ENCODE measurements at places on chromosomes 5 and 9. TPM values are rescaled to one million over a fixed set of nuclear protein-coding genes. Genes with fewer than 3 reads are reported as not detected.

DNA sequence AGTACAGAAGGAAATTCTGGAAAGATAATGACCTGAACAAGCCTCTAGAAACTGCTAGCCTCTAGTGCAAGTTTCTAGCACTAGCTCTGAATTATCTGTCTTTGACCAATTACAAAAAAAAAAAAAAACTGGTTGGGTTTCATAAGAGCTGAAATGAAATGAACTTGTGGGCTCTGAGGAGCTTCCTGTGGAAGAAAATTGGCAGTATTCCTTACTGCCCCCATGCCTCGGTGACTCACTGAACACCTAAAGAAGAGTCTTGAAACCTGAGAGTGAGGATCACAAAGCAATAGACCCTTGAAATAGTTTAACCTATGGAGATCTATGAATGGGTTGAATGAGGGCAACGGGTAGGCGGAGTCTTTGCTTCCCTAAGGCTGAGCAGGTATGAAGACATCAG lies 263.6 kb upstream of the RASA1 start:
- peak; percentile 81 for DNase-seq

GRCh38 chr5:170226129-170226615 lies 6.6 kb upstream of the C5orf58 start:
- no peak for DNase-seq

- DNase-seq, result peak; percentile 78
These were observed 130.2 kb upstream of the ADAMTSL1 start for GRCh38 chr9:18343784-18344183.

DNA sequence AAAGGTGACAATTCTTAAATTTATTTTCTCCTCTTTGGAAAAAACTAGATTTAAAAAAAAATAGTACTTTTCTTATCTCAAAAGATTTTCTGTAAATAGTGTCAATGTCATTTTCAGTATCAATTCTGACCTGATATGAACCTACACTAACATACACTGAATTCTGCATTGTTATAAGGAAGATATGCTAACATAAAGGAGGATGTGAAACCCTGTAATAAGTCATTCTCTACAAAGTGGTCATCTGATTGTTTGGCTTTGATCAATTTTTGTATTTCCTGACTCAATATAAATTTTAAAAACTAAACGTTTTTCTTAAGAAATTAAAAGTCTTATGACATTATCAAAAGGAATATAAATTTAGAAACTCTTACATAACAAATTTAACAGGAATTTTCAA lies 233.6 kb upstream of the EDIL3 start:
- no peak for DNase-seq

GRCh38 chr9:20990867-20991266 lies 40.6 kb downstream of the HACD4 start:
- DNase-seq, result no peak

- no peak for DNase-seq
These were observed 175.3 kb upstream of the TBC1D2 start for GRCh38 chr9:98430535-98431292.

- no peak for DNase-seq
These were observed 33.4 kb downstream of the C9orf85 start for GRCh38 chr9:71944754-71945375.

GRCh38 chr5:67310169-67310568 lies 113.6 kb upstream of the CD180 start:
- DNase-seq, result no peak

GRCh38 chr5:66323529-66323895 lies 179.4 kb downstream of the SREK1 start:
- no peak for DNase-seq

DNA sequence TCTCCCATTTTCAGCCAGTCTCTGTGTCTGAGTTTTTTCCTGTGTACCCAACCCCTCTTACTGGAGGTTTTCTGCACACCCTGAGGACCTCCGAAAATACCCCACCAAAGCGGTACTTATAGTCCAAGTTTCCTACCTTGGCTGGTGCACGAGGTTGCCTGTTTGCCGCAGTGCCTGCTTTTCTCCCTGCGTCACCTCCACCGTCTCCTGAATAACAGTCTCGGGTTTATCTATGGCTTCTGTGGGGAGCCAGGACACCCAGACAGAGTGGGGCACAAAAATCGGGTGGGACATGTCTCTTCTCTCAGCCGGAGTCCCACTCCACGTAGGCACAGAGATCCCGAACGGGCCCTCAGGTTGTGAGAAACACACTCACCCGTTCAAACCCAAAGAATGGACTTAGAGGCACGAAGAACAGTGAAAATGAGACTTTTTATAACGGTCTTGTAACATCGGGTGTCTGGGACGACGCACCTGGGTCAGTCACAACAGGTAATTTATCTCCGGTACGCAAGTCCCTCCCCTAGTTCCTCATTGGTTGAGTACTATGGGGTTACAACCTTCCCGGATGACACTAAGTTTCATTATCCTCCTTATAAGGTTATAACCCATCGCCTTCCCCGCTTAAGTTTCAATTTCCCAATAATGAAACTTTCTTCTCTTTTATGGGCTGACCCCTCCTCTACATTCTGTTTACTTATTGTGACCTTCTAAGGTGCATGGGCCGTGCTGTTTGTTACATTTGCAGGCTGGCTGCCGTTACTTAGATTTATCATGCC lies 970.2 kb upstream of the COX7C start:
- DNase-seq, result no peak

- no peak for DNase-seq
These were observed 15.5 kb downstream of the DAPK1 start for GRCh38 chr9:87513161-87513560.

- no peak for DNase-seq
These were observed 29.1 kb downstream of the SEC61B start for GRCh38 chr9:99251157-99251556.

- DNase-seq, result no peak
These were observed 6.2 kb upstream of the TMEM171 start for GRCh38 chr5:73114044-73114688.

DNA sequence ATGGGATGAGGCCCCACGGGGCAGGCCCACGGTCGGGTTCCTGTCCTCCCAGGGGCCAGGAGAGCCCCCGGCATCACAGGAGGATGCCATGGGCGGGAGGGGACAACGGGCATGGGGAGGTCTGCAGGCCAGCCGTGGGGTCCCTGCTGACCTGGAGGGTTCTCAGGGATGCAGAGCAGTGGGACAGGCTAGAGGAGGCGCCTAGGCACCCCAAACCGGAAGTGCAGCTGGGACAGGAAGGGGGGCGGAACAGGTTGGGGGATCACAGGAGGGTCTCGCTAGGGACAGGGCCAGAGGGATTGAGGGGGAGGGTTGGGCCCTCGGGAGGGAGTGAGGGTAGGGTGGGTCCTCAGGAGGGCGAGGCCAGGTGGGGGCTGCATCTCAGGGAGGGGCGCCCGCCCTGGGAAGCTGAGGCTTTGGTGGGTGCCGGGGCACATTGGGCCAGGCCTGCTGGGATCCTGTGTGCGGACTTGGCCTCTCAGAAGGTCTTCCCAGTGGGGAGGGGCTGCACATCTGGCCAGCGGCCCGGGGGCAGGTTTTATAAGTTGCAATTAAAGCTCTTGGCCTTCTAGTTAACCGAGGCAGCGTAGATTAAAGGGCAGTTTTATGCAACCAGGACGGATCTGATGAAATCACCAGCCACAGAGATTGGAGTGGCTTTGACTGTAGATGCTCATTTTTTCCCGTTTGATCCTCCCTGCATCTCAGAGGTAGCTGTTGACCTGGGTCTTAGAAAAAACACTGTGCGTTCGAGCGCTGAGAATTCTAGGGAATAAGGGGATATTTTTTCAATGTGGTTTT lies 20.1 kb downstream of the NKD2 start:
- no peak for DNase-seq

DNA sequence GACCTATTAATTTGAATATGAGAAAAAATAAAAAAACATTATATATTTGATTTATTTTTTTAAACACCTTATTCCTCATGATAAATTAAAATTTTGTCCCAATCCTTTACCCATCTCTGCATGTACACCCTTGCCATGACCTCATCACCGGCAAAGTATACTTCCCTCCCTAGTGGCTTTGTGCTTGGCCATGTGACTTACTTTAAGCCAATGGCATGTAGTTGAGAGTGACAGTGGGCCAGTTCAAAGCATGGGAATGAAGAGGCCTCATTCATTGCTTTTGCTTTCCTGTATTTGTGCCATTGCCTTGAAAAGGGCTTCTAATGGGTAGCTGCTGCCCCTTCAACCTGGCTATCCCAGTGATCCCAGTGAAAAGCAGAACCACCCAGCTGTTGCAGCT lies 31.2 kb downstream of the C9 start:
- no peak for DNase-seq

DNA sequence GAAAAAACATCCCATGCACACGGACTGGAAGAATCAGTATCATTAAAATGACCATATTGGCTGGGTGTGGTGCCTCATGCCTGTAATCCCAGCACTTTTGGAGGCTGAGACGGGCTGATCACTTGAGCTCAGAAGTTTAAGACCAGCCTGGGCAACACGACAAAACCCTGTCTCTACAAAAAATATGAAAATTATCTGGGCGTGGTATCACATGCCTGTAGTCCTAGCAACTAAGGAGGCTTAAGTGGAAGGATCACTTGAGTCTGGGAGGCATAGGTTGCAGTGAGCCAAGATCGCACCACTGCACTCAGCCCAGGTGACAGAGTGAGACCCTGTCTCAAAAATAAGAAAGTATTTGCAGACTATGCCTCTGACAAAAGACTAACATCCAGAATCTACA lies 68.4 kb downstream of the TTC39B start:
- DNase-seq, result no peak

DNA sequence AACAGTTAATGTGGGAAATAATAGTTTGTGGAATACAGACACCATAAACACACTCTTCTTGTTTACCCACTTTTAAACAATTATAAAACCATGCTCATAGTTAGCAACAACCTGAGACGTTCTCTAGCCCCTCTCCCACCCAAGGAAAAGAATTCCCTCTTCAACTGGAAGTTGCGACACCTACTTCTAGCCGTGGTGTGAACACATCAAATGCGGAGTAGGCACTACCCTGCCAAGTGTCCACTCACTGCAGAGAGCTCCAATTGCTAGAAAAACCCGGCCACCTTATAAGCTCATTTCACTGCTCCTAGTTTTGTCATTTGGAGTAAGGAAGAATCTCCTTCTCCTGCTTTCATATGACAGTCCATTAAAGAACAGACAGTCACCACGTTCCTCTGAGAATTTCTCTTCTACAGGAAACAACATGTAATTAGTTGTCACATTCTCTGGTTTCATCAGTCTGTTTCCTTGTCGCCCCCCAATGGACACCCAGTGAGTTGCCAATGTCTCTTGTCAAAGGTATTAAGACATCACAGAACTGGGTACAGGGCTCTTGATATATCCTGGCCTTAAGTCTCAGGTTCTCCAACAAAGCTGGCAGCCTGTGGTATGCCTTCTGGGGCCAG lies 47.3 kb downstream of the PRLR start:
- DNase-seq, result peak; percentile 73

- DNase-seq, result peak; percentile 4
These were observed 325.3 kb upstream of the TARS1 start for GRCh38 chr5:33115467-33115866.

- DNase-seq, result no peak
These were observed 1.0 kb downstream of the FOXE1 start for GRCh38 chr9:97853844-97854695.

DNA sequence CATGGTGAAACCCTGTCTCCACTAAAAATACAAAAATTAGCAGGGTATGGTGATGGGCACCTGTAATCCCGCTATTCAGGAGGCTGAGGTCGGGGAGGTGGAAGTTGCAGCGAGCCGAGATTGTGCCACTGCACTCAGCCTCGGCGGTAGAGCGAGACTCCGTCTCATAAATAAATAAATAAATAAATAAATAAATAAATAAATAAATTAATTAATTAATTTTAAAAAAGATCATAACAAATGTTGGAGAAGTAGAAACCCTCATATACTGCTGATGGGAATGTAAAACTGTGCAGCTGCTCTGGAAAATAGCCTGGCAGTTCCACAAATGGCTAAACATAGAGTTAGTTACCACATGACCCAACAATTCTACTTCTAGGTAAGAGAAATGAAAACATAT lies 39.3 kb downstream of the EPB41L4B start:
- DNase-seq, result no peak

DNA sequence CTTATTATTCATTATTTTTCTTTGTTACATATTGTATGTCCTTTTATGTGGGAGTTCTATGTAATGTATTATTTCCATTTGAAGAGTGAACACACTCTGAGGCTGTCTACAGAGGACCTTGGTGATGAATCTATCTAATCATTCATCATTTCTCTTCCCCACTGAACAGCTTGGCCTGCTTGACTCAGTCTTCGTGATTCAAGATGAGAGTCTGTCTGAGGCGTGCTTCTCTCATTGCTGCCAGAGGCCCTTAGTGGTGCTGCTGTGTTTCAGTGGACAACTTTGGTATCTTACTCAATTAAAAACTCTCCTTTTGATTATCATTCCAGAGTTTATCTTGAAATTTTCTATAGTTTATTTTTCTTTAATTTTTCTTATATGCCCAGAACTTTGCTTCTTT lies 318.1 kb upstream of the DAB2 start:
- no peak for DNase-seq

- no peak for DNase-seq
These were observed 94.4 kb downstream of the MAPKAP1 start for GRCh38 chr9:125612616-125613015.

- peak; percentile 77 for DNase-seq
These were observed 68.1 kb upstream of the ERBIN start for GRCh38 chr5:65858316-65858715.

DNA sequence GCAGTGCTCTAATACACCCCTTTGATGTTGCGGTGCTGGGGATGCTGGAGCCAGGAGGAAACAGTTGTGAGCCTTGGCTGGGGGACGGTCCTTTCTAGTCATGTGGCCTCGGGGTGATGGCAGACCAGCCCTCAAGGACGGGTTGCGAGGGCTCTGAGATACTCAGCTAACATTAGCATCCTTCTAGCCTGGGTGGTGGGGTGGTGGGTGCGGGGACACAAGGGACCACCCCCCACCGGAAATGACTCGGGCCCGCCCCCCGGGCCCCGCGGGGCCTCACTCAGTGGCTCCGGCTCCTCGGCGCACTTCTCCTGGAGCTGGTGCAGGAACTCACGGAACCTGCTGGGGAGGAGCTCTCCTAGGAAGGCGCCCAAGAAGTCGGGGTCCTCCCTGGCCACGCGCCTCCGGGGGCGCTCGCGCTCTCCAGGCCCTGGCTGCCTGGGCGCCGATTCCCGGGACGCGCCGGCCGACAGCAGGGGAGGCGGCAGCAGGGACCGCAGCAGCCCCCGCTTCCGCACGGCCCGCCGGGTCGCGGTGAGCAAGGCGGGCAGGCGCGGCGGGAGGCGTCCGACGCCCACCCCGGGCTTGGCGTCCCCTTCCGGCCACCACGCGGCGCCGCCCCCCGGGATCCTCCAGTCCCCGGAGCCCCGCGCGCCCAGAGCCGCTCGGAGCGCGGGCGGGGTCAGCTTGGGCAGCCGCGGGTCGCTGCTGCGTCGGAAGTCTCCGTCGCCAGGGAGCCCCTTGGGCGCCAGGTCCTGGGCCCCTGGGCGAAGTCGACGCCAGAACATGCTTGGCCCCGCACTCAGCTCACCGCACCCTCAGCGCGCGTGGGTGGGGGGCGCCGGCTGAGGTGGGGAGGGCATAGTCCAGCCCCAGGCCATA lies 873 bp downstream of the C9orf50 start:
- DNase-seq, result no peak

Gene PALM2AKAP2
- 20.4 TPM for total RNA-seq

Gene GDNF
- 0.60 TPM for total RNA-seq

Gene SLC12A7
- total RNA-seq, result 42.2 TPM

Gene STPG3
- not detected for total RNA-seq

Gene RNF183
- total RNA-seq, result 0.80 TPM

Gene GLDC
- 129 TPM for total RNA-seq

Gene TMED7
- total RNA-seq, result 214 TPM

Gene PPP6C
- 26.4 TPM for total RNA-seq

Gene LHX3
- total RNA-seq, result not detected

Gene IDNK
- total RNA-seq, result 4.6 TPM

Gene DNM1
- total RNA-seq, result 33.5 TPM

Gene CBY3
- not detected for total RNA-seq

Gene REEP2
- 2.1 TPM for total RNA-seq

Gene RGMB
- 13.2 TPM for total RNA-seq
